Esophagus squamous epithelium (tissue), 5 donors: ENCODE measurements at places on chromosomes 16 and 17.

DNA sequence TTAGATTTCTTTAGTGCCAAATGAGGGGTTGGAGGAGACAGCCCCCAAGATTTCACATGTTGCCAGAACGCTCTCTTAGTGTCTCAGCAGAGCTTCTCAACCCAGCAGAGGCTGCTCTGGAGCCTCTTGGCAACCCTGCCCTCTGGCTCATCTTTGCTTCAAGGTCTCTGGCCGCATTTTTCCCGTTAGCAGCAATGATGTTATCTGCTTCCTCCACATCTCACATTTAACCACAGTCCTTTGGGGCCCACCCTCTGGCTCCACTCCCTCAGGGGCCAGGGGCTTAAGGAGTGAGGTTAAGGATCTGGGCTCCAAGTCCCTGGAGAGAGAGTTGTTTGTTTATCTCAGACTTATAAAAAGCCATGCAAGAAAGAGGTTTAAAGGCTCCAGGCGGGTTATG, 3.3 kb upstream of the XYLT1 start:
- DNase-seq: no peak

DNA sequence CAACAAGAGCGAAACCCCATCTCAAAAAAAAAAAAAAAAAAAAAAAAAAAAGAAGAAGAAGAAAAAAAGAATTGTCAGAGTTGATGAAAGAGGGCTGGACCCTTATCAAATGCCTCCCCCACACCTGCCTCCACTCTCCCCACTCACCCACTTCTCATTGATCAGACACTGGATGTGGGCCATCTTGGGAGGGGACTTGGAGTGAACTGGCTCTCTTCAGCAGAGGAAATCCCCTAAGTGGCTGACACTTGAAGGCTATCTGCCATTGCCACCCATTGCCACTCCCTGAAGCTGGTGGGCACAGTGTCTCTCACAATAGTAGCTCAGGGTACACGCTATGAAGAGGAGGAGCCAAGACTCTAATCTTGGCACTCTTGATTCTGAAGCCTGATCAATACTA, 1.6 kb downstream of the ITGA2B start:
- no peak for DNase-seq

- DNase-seq: no peak
Measured at GRCh38 chr16:6343157-6343556, 989.5 kb upstream of the RBFOX1 start.

GRCh38 chr16:54171626-54172537, 114.7 kb downstream of the IRX3 start:
- DNase-seq: no peak

DNA sequence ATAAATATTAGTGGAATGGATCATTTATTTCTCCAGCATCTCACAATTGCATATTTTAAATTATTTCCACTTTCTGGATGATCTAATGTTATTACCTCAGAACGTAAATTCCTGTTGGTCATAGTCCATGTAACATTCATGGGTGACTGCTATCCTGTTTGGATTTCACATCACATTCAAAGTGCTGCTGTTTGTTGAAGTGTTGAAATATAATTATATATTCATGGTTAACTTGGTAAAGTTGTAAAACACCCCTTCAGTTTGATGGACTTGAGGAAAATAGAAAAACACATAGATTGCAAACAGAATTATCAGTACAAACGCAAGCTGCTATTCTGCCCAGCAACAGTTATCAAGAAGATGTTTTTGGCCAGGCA, 59.6 kb downstream of the TANGO6 start:
- no peak for DNase-seq

DNA sequence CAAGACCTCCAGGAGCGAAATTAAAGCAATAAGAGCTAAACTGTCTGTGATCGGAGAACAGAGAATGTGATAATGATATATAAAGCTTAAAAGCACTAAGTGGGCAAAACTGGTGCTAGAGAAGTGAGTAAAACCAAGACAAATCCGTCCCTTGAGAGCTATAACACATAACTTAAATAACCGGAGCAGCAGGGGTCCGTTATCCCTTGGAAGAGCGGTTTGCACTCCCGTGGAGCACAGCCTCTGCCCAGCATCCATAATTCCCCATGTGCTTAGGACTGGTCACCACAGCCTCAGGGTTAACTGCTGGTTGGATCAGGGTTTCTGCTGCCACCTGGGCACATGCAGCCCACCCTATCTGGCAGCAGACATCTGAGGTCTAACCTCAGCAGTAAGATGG, 489.0 kb downstream of the NPIPA7 start:
- no peak for DNase-seq
